ENCODE measurements at places on chromosomes 5 and 9. TPM values are rescaled to one million over a fixed set of nuclear protein-coding genes. Genes with fewer than 3 reads are reported as not detected.

GRCh38 chr9:4620057-4620765, 41.9 kb upstream of the PLPP6 start:
- no peak for DNase-seq

DNA sequence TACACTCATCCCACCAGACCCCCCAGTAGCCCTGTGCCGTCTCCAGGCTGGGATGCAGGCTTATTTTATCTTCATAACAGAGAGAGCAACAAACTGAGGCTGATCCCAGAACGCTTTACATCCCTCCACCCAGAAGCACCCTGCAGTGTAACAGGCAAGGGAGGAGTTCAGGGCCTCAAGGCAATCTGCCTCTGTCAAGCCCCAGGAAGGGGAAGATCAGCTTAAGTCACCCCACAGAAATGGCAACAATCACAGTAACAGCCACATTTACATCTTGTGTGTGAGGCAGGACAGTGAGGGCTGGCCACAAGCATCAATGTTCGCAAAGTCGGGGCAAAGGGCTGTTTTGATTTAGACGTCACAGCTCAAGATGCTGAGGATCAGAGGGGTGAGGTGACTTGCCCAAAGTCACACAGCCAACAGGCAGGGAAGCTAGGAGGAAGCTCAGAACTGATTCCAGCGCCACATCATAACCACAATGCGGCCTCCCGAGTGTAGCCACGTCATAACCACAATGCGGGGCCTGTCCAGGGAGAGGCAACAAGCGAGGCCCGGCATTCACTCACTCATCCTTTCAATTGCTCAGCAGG, 14.4 kb downstream of the STK10 start:
- peak; percentile 91 for DNase-seq

DNA sequence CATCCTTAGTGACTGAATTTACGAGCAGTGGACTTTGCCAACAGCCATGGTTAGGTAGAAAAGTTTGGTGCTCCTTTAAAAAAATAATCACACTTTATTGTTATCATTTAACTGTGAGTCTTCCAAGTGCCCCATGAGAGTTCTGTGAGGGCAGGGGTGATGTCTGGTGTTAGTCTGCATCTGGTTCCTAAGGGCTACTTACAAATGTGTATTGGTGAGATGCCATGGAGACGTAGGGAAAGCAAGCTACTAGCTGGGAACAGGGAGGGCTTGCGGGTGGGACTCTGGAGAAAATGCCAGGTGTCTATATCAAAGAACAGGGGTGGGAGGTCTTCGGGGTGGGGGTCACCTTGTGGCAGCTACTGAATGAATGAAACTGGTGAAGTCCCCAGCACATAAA, 47.1 kb upstream of the EBF1 start:
- no peak for DNase-seq

DNA sequence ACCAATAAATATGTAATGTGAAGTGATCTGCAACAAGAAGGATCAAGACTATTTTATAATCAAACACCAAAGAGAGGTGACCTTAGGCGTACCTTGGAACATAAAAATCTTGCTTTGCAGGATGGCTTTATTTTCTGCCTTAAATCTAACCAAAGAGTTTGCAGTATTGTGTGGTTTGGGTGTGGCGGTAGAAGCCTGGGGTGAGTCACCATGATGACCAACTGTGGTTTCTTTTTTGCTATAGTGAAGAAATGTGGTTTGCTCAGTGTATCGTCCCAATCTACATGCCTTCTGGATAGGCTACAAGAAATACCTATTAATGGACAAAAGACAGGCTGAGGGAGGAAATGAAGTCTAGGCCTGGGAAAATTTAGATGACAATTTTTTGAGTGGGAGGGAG, 5.1 kb upstream of the CAST start:
- peak; percentile 62 for DNase-seq

Gene CCDC180
- 0.90 TPM for total RNA-seq

DNA sequence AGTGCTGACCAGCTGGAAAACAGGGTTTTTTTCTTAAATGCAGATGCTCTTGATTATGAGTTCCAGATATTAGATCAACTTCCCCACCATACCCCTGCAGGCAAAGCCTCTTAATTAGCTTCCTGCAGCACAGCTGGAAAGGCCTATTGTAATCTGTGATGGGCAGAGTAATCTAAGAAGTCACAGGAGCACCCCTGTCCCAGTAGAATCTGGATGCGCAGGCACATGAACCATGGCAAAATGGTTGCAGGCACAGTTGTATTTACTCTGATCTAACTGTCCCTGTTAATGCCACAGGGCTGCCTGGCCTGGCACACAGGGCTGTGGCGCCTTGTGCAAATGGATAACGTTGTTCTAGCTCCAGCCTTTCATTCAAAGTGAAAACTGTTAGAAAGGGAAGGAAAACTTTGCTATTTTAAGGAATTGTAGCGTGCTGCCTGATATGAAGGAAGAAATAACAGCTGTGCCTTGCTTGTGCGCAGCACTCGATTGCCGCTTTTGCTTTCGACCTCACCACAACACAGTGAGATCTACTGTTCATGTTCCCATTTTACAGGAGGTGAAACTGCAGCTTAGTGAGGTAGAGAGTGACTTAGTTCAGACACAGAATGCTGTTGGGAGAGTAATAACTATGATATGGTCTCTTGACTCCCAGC, 2.3 kb downstream of the TGFBI start:
- DNase-seq: no peak
